ENCODE measurements at places on chromosomes 3 and 15.

DNA sequence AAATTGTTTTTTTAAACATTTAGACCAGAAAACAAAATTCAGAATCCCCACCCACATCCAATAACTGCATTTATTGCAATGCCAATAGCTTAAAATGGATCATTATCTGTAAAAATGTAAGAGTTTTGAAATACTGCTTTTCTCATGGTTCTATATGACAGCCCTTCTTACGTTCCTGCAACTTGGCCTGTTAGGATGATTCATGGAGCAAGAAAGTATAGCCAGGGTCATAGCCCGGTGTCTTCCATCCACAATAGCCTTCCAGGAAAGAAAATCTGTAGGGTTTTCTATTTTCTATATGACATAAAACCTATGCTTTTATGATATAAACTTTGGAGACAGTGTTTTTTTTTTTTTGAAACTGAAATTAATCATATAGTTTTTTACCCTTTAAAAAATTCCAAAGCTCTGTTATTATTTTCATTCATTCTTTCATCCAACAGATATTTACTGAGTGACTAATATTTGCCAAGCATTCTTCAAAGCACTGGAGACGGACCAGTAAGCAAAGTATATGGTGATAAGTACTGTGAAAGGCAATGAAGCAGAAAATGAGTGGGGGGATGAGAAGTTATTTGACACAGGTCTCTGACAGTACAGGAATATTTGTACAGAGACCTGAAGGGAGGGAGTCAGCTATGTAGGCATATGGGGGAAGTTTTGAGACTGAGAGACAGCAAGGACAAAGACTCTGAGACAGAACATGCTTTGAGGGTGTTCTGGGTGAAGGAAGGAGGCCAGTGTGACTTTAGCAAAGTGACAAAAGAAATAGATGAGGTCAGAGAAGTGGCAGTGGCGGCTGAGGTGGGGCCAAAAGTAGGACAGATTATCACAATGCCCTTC, 29.0 kb upstream of the SLC2A2 start:
- no peak for DNase-seq

DNA sequence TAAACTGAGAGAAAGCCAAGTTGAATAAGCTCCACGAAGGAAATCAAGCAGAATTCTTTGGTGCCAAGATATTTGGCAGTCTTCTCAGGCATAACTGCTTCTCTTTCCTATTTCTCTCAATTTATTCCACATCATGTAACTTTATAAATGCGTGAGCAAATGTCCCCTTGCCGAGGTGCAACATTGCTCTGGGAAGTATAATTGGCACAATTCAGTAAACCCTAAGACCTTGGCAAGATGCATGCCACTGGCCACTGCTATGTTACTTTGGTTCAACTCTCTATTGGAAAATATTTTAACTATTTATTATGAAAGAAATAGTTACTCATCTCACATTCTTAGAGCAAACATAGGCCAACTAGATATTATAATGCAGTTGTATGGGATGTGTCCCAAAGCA, 170.2 kb downstream of the SUCNR1 start:
- DNase-seq: no peak

DNA sequence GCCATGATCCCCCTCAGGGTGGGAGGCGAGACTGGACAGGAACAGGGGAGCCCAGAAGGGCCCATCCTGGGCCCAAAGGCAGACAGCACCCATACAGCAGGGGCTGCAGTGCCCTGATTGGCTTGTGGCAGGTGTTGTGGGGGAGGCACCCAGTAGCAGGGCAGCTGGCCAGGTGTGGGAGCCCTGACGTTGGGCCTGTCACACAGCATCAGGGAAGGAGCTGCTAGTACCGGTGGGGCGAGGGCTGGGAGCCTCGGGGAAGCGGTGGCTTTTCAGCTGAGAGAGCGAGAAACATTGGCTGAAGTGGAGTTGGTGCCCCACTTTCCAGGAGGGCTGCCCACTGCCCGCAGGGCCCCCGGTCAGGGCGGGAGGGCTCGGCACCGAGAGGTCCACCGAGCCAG, 19.7 kb upstream of the CYP11A1 start:
- no peak for DNase-seq

- no peak for DNase-seq
These were observed 169.4 kb downstream of the MCTP2 start for GRCh38 chr15:94400526-94401298.

DNA sequence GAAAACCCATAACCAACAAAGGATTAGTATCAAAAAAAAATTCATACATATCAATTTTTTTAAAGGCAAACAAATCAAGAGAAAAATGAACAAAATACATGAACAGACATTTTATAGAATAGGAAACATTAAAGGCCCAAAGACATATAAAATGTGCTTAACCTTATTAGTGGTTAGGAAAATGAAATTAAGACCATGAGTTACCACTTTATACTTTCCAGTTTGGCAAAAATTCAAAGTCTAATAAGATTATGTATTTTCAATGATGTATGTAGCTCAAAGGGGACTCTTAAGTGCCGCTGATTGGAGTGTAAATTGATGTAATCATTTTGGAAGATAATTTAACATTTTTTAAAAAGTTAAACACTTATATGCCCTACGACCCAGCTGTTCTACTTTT, 89.2 kb downstream of the BOC start:
- no peak for DNase-seq

GRCh38 chr3:67647390-67647878, 7.0 kb downstream of the SUCLG2 start:
- no peak for DNase-seq

- peak; percentile 93 for DNase-seq
These were observed 29.5 kb upstream of the VEPH1 start for GRCh38 chr3:157532529-157533297.

GRCh38 chr3:45100981-45101407, 45.2 kb downstream of the CDCP1 start:
- peak; percentile 67 for DNase-seq

DNA sequence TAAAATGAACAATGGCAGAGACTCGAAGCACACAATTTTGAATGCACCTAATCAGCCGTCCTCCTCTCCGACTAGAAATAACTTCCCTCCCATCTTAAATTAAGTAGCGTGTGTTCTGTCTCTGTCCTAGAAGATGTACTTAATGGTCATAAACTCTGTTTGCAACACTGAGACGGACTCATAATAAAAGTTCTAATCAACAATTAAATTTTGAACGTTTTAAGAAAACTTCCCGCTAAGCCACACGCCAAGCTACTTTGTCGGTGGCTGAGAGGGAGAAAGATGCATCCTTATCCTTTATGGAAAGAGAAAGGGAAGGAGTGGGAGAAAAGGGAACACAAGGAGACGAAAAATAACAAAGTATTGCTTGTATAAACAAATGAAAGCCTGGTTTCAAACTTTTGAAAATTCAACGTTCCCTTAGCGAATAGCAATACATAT, 989 bp downstream of the GNB4 start:
- peak; percentile 58 for DNase-seq

- DNase-seq: peak; percentile 75
These were observed 156.3 kb downstream of the FRMD5 start for GRCh38 chr15:44038755-44039191.

- peak; percentile 63 for DNase-seq
These were observed 63.4 kb upstream of the ANKRD28 start for GRCh38 chr3:15861163-15861562.

- no peak for DNase-seq
These were observed 31.1 kb downstream of the TMEM40 start for GRCh38 chr3:12727937-12728336.

- no peak for DNase-seq
These were observed 58.2 kb downstream of the FNDC3B start for GRCh38 chr3:172097585-172097984.

DNA sequence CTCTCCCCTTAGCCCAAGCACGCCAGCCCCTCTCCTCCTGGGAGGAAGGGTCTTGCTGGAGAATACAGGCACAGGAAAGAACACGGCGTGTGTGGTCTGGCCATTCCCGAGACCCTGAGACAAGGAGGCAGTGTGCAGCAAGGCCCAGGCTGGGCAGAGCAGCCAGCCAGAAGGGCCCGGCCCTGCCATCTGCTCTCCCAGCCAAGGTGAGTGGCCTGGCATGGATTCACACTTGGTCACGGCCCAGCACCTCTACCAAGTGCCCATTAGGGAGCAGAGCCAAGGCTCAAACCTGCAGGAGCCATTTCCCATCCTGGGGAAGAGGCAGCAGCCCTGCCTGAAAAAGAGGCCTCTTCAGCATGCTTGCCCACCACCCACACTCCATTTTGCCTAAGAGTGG, 28.6 kb downstream of the MEGF11 start:
- no peak for DNase-seq
